WERI-Rb-1 (cell line): ENCODE measurements at places on chromosomes 3 and 15.

- no peak for DNase-seq
Observed at GRCh38 chr3:177842743-177843734, 645.8 kb upstream of the TBL1XR1 start.

DNA sequence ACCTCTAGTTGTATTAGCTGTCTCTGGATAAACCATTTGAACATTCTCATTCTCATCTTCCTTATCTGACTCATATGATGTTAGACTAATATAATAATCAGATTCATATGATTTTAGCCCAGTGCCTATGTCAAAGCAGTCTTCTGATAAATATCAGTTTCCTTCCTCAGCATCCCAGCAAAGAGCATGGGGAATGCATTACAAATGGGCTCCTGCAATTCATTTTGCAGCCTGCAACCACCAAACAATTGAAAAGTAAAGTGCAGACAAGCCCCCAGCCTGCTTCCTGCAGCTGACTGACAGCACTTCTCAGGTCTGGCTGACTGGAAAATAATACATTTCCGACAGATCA is 78.2 kb upstream of the STAC start:
- no peak for DNase-seq

- peak; percentile 75 for DNase-seq
Observed at GRCh38 chr15:88274553-88275460, 18.3 kb upstream of the NTRK3 start.

GRCh38 chr3:42019144-42019952 is 57.4 kb upstream of the ULK4 start:
- DNase-seq, result no peak

DNA sequence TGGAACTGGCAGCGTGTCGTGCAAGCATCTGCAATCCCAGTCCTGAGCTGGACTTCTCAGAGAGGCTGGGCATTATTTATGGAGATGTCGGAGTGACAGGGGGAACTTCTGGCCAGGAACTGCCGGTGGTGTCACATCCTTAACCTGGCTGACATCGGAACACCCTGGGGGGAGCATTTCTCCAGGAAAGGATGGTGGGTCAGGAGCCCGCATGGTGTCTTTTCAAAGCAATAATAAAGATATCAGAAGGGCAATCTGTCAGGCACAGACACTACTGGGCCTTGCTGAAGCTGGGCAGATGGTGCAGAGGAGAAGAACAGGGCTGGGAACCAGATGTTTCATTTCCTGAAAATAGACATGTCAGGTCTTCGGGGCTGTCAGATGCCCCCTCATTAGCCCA is 133.5 kb downstream of the WNT7A start:
- DNase-seq, result no peak

- DNase-seq, result no peak
Observed at GRCh38 chr3:18301781-18302180, 123.4 kb downstream of the SATB1 start.

DNA sequence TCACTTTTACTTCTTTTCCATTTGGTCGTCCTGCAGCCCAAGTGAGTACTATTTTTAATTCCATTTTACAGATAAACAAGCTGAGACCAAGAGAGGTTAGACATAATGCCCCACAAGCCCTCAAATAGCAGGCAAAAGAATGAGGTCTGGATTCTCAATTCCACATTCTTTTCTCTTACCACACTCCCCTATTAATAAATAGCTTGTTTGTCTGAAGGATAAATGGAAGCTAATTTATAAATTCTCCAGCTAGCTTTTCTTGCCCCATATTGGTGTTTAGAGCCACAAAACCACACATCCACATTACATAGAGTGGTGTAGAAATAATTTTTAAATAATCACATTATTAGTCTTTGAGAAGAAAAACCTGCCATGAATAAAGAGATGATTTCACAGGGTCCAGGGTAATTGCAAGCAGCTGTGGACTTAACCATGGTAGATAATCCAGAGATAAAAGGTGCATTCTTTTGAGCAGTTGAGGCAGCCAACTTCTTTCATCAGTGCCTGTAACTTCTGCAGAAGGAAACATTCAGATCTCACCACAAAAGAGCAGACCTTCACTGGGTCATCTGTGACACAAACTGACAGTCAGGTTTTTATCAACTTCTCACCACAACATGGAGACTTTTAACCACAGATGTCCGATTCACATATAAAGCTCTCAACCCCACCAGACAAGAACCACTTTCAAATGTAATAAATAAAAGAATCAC is 313.4 kb upstream of the STT3B start:
- no peak for DNase-seq

DNA sequence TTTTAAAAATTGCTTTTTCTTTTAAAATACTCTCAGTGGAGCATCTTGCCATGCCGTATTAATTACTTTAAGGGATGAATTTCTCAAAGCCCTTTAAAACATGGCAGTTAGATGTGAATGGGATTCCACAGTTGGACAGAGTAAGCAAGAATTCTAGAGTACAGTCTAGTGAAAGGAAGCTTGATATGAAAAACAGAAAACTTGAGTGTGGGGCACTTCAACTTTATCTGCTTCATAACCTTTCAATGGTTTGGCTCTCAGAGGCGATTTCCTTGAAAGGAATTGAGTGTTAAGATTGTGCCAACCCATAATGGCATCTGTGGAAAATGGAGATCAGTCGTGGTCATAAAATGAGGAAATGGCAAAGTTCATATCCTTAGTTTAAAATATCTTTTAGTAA is 127.7 kb upstream of the SAMMSON start:
- no peak for DNase-seq

GRCh38 chr3:160851629-160852210 is 95.7 kb downstream of the PPM1L start:
- no peak for DNase-seq
